NCI-H226 (cell line): ENCODE measurements at places on chromosomes 2 and 18.

- peak; percentile 44 for DNase-seq
Observed at GRCh38 chr2:237471438-237472186, 15.4 kb upstream of the MLPH start.

DNA sequence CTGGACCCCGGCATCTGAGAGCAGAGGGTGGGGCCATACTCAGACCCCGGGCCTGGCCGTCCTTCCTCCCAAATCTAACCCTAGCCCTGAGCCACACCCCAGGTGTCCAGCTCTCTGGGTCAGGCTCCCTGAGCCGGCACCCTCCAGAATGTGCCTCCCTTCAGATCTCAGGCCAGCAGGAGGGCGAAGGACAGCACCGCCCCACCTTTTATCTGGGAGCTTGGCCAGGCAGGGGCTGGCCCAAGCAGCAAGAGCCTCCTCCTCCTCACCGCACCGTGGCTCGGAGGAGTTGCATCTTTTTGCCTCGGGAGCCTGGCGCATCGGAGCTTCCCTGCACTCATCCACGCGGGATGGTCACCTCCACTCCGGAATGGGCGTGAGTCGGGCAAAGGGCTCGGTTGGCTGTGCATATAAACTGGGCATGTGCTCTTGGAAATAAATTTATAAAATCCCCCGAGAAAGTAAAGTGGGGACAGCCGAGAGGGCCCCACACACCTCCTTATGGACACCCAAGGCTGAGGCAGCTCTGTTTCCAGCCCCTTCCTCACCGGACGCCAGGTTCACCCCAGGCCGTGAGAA is 69.1 kb upstream of the CTDP1 start:
- DNase-seq: peak; percentile 57

- DNase-seq: peak; percentile 92
Observed at GRCh38 chr2:85662899-85663593, 5.0 kb downstream of the SFTPB start.

- DNase-seq: no peak
Observed at GRCh38 chr18:42156281-42156680, 201.2 kb downstream of the PIK3C3 start.

- DNase-seq: no peak
Observed at GRCh38 chr2:231604101-231604684, 11.5 kb downstream of the TEX44 start.

DNA sequence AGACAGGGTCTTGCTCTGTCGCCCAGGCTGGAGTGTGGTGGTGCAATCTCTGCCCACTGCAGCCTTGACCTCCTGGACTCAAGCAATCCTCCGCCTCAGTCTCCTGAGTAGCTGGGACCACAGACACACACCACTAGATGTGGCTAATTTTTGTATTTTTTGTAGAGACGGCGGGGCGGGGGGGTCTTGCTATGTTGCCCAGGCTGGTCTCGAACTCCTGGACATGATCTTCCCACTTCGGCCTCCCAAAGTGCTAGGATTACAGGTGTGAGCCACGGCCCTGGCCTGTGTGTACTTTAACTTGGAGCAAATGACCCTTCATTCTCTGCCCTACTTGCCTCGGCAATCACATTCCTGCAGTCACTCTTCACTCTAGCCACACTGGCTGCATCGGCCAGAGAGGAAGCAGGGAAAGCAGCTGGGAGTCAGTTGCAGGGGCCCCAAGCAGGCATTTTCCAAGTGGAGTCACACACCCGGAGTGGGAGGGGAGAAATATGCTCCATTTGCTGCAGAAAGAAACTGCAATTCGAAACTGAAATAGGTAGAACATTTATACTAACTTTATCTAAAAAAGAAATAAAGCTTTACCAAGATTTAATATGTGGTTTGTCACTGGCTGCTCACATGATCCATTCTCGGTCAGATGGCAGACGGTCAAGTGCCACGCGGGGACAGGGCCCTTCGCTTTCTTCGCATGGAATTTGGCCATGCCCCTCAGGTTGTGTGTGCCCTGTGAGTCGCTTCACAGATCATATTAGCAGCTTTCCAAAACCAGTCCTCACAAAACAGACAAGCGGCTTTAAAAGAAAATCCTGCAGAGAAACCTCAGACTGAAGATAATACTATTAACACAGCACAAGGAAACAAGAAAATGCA is 37.1 kb downstream of the FAM161A start:
- no peak for DNase-seq

DNA sequence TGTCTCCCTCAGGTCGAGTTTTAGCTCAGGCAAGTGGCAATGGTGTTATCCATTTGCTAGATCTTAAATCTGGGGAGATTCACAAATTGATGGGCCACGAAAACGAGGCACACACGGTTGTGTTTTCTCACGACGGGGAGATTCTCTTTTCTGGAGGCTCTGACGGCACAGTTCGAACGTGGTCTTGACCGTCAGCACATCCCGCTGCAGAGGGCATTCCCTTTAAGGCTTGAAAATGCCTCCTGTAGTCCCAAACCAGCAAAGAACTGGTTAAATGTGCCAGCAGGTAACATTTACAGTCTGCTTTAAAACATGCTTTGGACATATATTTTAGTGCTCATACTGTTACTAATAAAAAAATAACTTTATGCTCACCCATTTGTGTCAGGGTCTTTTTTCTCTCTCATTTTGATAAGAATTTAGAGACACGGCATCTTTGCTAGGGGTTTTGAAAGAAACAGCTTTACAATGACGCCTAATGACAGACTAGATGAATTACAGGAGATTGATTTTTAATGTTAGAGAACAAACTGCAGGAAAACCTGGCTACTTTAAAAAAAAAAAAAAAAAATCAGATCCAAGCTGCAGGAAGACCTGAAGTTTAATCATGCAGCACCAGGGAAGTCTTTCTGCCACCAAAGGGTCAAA is 602 bp upstream of the VWC2L start:
- no peak for DNase-seq

DNA sequence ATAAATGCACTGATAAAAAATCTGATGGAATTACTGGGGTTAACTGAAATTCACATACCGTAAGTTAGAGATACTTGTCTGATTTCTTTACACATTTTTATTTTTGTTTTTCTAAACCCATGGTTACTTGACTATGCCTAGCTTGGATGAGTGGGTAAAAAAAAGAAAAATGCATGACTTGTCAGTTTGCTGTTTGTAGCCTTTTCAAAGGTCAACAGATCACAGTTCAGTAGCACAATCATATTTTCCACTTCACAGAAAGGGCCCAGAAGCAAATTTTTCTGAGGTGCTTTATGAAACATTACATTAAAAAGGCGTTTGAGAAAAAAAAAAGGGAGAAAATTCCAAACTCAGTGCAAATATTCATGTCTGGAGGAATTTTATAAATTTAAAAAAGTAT is 16.4 kb downstream of the SLC16A14 start:
- DNase-seq: no peak

DNA sequence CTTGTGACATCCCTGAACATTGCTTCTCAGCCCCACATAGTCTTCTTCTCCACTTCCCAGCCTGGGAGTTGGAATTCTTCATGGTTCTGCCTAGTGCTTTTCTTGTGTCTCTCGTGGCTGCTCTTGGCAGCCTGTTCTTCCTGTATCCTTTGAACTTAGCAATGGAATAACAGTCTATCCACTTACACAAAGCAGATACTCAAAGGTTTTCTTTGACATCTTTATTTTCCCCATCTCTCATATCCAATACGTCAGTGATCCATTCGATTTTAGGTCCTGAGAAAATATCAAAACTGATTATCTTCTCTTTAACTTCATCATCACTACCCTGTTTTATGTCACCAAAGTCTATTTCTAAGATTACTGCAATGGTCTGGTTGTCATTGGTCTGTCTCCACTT is 1091.2 kb upstream of the PIK3C3 start:
- DNase-seq: no peak

DNA sequence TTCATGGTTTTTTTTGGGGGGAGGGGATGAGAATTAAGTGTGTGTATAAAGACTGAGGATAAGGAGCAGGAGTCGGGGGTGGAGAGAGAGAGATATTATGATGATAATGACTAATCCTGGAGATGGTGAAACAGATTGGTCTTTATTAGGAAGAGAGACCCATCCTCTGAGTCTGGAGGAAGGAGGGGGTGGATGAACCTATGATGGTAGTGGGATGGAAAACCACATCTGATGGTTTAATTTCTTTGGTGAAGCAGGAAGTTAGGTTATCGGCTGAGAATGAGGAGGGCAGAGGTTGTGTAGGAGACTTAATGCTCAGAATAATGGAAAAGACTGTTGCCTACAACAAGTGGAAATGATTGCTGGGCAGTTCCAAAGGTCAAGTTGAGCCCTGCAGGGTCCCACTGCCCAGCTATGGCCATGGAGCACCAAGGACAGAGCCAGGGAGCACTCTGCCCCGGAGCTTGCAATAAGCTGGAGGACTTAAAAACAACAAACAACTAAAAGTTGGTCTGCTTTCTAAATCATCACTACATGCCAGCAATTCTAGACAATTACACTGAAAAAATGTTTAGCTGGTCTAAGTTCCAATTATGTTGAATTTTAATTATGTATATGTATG is 7.9 kb downstream of the SLC16A14 start:
- DNase-seq: no peak

- DNase-seq: no peak
Observed at GRCh38 chr2:218482651-218483050, 63.7 kb downstream of the VIL1 start.

DNA sequence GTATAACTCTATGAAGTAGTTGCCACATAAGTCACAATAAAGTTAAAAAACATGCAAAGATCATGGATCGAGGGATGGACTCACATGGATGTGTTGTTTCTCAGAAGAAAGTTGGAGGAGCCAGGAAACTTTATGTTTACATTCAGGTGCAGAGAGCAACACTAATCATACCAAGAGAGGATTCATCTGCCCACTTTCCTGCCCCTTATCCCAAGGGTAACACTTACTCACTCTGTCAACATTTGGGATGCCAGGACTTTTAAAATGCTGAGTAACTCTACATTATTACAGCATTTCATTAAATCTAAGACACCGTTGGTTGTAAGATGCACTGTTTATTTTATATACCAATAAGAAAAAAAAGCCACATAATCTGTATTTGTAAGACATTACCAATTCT is 170.4 kb downstream of the KCNE4 start:
- DNase-seq: peak; percentile 28

- no peak for DNase-seq
Observed at GRCh38 chr2:71736091-71736861, 282.9 kb downstream of the DYSF start.

GRCh38 chr18:70288171-70288850 is 534 bp upstream of the SOCS6 start:
- no peak for DNase-seq

DNA sequence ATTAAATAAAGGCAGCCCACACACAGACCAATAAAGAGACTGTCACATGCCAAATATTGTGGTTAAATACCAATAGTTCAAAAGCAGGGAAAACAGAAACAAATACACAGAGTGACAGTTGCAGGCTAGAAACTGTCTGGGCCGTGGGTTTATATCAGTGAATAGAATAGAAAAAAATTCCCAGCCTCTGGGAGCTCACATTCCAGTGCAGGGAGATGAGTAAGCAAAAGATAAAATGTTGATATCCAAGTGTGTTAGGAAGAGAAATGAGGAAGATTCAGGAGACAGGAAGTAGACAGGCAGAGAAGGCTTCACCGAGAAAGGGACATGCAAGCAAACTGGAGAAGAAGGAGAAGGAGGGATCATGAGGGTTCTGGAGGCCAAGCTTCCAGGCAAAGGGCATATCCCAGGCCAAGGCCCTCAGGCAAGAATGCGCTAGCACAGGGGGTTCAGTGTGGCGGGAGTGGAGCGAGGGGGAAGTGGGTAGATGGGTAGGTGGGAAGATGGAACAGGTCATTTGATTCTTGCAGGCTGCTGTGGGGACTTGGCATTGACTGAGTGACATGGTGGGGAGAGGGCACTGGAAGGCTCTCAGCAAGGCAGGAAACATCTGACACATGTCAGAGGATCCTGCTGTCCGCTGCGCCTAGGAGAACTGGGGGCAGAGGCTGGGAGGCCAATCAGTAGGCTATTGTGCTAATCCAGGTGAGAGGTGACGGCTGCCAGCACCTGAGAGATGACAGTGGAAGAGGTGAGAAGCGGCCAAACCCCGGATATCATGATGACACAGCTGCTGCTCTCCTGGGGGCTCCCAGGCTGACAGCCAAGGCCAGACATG is 89.2 kb downstream of the ZBTB7C start:
- DNase-seq: peak; percentile 67

- no peak for DNase-seq
Observed at GRCh38 chr18:47754311-47755101, 176.0 kb downstream of the SMAD2 start.

DNA sequence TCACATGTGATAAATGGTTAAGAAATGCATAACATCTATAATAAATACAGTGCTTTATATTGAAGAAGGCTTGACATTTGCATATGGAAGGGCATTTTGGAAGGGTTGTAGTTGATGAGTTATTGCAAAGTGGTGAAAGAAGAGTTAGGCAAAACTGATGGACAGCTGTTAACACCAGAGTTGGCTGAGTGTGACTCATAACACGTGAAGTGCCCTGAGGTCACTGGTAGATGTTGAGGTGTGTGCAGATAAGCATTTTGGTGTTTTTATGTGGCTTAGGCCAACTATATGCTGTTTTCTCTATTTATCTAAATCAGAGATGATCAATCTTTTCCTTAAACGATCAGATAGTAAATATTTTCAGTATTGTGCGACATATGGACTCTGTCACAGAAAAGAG is 154.3 kb upstream of the KCNH7 start:
- DNase-seq: no peak

DNA sequence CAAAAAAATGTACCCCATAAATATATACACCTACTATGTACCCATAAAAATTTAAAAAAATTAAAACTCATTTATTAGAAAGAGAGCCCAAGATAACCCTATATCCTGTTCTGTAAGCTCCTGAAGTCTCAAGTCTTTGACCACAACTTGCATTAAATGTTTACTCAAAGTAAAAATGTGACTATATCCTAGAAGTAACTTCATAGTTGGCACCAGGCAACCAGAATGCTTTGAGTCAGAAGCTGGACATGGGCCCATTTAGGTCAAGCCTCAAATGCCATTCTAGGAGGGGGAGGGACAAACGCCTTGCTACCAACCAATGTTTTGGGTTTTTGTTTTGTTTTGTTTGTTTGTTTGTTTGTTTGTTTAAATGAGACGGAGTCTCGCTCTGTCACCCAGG is 9.3 kb upstream of the TBC1D8 start:
- peak; percentile 56 for DNase-seq

DNA sequence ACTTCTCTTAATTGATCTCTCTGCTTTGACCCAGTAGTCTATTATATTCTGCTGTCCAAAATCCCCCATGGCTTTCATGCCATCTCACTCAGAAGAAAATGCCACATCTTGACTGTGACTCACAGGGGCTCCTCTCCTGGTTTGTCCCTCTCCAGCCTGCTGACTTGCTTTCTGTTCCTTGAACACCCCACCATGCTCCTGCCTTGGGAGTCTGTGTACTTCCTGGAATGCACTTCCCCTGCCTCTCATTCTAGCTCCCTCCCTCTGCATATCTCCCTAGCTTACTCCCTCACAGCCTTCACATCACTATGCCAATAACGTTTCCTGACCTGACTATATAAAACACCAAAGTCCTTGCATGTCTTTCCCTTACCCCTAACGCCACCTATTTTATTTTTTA is 167.2 kb downstream of the TRIB2 start:
- DNase-seq: peak; percentile 28

GRCh38 chr2:216387262-216387661 is 15.0 kb upstream of the MARCHF4 start:
- no peak for DNase-seq
